ENCODE measurements at places on chromosomes 5 and 9. TPM values are rescaled to one million over a fixed set of nuclear protein-coding genes. Genes with fewer than 3 reads are reported as not detected.

Gene SLC36A2
- total RNA-seq, result not detected

Gene IFT74
- 13.6 TPM for total RNA-seq

Gene CCL28
- total RNA-seq, result 0.09 TPM

Gene PCDHA6
- total RNA-seq, result not detected

Gene TBC1D13
- total RNA-seq, result 20.9 TPM

Gene SAPCD2
- 23.9 TPM for total RNA-seq

Gene EPB41L4B
- 17.8 TPM for total RNA-seq

Gene TPD52L3
- total RNA-seq, result not detected

Gene TPPP
- total RNA-seq, result 5.5 TPM

Gene GAPT
- total RNA-seq, result not detected

Gene CAVIN4
- 0.26 TPM for total RNA-seq

Gene PDGFRB
- 0.21 TPM for total RNA-seq

Gene AGXT2
- total RNA-seq, result not detected

Gene DEPDC1B
- total RNA-seq, result 16.2 TPM

Gene C5orf58
- not detected for total RNA-seq

Gene AIF1L
- total RNA-seq, result 1.7 TPM

Gene HMCN2
- 0.12 TPM for total RNA-seq

Gene FSTL4
- total RNA-seq, result 3.8 TPM

Gene TAF11L10
- total RNA-seq, result not detected

Gene DOK3
- total RNA-seq, result 2.8 TPM

Gene SH3RF2
- total RNA-seq, result 2.9 TPM

Gene MLANA
- not detected for total RNA-seq

Gene C5orf46
- not detected for total RNA-seq

Gene SLC6A3
- total RNA-seq, result 0.87 TPM

Gene KIAA0825
- total RNA-seq, result 0.29 TPM

Gene BARHL1
- total RNA-seq, result not detected

Gene CDH10
- total RNA-seq, result 0.15 TPM

Gene FAM151B
- total RNA-seq, result 1.8 TPM

Gene PCSK1
- 0.22 TPM for total RNA-seq

Gene TRAF2
- total RNA-seq, result 63.1 TPM

Gene PCDHGB1
- 1.9 TPM for total RNA-seq

Gene GNA14
- total RNA-seq, result not detected

Gene FREM1
- total RNA-seq, result not detected

Data from A549 treated with Mapracorat at 1 μM for 4 hours (cell line).